ENCODE measurements at places on chromosomes 7 and 10. TPM values are rescaled to one million over a fixed set of nuclear protein-coding genes. Genes with fewer than 3 reads are reported as not detected.

Gene ZCCHC24
- 38.8 TPM for total RNA-seq

Gene MYH16
- not detected for total RNA-seq

Gene ANKMY2
- 30.2 TPM for total RNA-seq

Gene POU6F2
- total RNA-seq, result not detected

All from fibroblast of the aortic adventitia (primary cell).